ENCODE measurements at places on chromosomes 4 and X. TPM values are rescaled to one million over a fixed set of nuclear protein-coding genes. Genes with fewer than 3 reads are reported as not detected.

- DNase-seq, result no peak
These were observed 90.4 kb downstream of the ZC4H2 start for GRCh38 chrX:64885850-64886249.

- no peak for DNase-seq
These were observed 246.8 kb downstream of the TRAM1L1 start for GRCh38 chr4:116838609-116839008.

DNA sequence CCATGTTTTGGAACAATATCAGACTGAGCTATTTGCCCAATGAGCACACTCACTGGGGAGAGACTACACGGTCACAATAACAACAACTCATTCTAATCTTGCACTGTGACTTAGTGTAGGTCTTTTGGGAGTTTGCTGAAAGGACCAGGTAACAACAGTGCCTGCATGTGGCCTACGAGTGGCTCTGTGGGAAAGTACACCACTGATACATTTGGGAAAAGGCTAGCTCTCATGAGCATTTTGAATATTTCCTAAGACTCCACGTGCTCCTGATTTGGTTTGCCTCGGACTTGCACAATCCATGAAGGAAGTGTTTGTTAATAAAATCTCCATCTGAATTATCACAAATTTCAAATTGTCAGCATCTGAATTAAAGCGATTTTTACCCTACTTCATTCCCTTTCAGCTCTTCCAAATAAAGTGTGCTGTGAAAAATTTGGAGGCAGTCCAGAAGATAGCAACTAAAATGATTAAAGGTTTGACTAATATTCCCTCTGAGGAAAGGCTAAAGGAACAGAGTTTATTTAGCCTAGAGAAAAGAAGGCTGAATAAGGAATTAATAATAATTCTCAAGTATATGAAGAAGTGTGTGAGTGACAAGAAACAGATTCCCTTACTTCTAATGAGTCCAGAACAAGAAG is 406.4 kb downstream of the PPARGC1A start:
- DNase-seq, result no peak

DNA sequence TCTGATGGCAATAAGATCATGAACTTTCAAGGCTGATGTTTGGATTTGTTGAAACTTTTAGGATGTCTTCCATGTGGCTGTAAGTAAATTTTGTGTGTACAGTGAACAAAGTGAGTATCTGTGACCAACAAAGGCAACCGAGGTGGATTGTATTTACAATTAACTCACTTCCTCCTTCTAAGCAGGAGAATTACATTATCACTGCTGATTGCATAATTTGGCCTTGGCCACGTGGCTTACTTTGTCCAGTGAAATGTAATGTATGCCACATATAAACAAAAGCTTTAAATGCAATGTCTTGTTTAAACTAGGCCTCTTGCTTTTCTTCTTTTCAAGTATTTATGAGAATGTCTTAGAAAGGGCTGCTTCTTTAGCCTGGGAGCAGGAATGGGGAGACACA is 66.3 kb upstream of the MAD2L1 start:
- DNase-seq, result no peak

- no peak for DNase-seq
These were observed 13.7 kb downstream of the CLRN2 start for GRCh38 chr4:17528551-17529165.

DNA sequence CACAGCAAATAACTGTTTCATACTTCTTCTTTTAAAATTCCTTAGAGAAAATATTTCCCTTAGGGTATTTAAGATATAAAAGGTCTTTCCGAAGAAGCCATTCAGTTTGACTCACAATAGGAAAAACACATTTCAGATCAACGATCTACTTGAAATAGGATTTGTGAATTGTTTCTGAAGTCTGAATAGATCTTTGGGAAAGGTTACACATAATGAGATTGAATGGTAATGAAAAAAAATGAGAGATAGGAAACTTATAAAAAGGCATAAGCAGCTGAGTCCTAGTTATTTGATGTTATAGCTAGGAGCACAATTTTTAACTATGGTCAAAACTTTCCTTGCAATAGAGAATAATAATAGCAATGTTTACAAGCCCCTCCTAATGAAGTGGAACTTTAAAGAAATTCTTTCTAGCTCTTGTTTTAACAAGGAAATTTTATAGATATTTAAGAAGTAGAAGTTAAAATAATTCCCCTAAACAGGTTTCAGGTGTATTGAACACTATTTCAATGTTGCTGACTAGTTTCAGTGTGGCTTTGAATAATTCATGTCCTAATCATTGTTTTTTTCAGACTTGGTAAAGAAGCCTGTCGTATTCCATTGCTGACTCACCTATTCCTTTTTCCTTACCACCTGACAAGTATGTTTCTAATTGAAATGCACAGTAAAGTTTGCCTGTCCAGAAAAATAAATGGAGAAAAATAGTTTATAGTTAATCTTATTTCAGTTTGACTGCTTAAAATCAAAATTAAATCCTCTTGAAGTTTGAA is 89.1 kb downstream of the PCDH18 start:
- no peak for DNase-seq

GRCh38 chr4:118774989-118775388 is 60.9 kb downstream of the SEC24D start:
- no peak for DNase-seq

DNA sequence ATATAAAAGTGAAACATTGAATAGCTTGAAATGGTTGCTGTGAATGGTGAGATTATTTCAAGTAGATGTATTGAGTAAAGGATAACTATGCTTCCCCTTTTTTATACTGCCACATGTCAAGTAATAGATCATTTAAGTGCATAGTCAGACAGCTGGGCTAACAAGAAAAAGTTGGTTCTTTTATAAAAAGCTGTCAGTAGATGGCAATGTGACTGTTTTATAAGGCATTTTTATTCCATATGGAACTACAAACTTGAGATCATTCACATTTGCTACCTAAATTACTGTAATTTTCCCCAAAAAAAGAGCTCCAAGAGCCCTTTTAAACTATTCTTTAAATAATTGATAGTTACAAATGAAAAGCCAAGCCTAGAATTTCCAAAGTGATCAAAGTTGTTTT is 831.0 kb downstream of the C4orf33 start:
- no peak for DNase-seq

DNA sequence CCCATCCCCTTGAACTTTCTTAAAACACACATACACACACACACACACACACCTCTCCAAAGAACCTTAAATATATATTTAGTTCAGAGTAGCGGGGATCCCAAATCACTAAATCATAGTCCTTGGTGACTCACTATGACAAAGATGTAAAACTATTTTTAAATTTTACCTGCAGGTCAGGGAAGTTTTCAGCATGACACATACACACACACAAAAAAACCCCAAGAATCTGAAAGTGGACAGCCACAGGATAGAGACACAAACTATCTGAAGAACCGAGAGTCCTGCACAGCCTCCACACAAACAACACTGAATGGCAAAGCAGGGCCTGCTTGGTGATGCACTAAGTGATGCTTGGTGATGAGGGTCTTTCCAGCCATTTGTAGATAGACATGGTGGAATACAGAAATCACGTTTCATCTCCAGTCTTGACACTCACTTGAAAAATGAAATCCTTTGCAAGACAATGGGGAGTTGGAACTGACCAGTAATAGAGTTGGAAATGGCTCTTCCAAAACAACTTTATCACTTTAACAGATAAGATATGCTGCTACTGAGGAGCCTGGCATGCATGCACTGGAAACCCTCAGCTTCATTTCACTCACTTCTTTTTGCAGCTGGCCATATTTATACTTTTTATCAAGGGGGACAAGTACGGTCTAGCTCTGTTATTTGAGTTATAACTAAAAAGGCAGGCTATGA is 307.3 kb downstream of the RAPGEF2 start:
- no peak for DNase-seq

- DNase-seq, result no peak
These were observed 87.8 kb downstream of the NCAPG start for GRCh38 chr4:17898553-17899055.

DNA sequence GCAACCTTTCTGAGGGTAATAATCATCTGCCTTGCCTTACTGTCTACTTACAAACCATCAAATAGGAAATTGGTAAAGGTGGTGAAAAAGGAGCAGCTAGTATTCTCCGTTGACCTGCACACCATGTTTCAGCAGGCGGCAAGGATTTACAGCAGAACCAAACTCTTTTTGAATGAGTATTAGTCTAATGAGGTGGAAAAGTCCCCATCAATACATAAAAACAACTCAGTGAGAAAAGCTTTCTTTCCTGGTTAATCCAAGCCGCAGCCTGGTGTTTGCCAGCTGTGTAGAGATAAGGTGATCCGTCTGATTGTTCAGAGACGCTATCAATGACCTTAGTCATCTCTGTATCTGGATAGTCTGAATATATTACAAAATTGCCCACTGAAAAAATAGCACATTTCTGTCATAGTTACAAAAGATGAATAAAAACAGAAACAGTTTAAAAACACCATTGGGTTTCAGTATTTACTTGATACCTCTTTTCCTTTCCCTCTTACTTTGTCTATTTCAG is 110.4 kb upstream of the TBC1D9 start:
- no peak for DNase-seq

GRCh38 chrX:134566506-134566905 is 91.8 kb downstream of the PLAC1 start:
- no peak for DNase-seq

DNA sequence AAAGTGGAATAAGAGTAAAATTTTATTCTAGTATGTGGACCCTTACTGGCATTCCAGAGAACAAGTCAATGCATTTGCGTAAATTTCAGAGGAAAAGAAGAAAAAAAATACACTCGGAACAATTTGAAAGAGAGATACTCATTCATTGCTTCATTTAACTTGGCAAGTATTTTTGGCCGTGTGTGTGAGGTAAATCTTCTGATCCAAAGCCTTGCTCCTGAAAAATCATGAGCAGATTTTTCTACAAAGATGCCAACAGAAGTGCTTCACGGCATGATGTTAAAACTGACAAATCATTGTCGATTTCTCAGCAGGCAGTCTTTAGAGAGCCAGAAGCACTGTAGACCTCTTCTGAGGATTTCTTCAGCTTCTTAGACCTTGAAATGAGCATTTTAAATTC is 194.0 kb downstream of the COX18 start:
- no peak for DNase-seq

DNA sequence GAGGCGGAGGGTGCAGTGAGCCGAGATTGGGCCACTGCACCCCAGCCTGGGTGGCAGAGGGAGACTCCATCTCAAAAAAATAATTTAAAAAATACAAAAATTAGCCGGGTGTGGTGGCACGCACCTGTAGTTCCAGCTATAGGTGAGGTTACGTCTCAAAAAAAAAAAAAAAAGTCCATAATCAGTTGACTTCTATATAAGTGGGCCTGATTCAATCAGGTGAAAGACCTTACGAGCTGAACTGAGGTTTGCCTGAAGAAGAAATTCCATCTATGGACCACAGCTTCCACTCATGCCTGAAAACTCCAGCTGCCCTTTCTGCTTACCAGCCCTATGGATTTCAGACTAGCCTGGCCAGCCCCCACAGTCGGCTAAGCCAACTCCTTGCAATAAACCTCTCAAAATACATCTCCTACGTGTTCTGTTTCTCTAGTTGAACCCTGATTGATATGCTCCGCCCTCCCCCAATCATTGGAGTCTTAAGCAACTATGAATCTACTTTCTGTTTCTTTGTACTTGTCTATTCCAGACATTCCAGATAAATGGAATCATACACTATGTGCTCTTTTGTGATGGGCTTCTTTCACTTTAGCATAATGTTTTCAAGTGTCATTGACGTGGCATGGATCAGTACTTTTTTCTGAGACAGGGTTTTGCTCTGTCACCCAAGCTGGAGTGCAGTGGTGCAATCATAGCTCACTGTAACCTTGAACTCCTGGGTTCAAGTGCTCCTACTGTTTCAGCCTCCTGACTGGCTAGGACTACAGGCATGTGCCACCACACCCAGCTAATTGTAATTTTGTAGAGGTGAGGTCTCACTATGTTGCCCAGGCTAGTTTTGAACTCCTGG is 36.6 kb downstream of the SAT1 start:
- no peak for DNase-seq

DNA sequence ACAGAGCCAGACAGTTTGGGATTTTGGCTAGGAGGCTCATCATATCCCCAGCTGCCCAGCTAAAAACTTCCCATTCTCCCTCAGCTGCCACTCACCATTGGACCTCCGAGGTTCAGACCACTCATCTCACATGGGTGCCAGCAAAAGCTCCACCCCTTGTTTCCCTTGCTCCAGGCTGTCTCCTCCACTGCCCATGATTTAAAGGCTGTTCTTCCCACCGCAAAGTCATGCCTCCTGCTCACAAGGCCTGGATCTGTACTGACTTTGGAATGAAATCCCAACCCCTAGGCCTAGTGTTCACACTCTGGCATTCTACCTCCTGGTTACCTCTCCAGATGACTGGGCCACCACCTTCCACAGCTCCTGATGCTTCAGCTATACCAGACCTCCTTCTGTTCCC is 142.2 kb upstream of the EOLA2 start:
- no peak for DNase-seq

DNA sequence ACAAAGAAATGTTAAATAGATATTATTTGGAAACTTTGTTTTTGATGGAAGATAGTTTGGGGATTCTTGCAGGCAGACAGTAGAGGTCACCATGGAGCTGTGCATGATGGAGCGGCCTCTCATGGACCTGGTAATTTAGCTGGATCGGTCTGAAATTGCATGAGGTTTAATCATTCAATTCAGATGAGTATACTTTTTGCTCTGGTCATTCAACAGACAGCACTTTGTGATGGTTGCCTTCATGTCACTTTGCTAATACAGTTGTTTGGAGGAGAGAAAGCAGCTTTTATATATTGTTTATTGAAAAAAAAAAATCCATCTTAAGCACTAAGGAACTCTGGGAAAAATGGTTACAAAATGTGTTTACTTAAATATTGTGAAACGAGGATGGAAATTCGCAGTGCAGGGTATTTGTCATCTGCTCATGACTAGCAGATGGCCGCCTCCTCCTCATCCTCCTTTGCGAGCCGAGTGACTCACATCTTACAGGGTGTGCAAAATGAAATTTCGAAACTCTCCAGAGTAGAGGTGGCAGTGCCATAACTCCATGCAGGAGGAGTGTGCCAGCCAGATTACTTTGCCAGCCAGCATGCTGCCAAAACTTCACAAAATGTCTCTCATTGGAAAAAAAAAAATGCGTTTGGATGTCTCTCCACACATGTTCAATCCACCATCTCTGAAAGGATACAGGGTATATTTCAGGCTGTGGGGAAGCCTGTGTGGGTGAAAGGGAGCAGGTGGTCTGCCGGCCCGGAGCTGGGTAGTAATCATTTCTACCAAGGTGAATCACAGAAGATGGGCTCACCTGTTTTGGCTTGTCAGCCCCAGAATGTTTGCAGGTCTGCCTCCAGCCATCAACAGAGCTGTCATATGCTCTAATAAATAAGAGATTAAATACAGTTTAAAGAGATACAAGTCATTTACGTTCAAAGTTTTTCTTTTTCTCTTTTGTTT is 314.9 kb upstream of the DIPK2B start:
- DNase-seq, result peak; percentile 67

GRCh38 chr4:61220556-61220955 is 20.4 kb downstream of the ADGRL3 start:
- no peak for DNase-seq

PLP1 gene
- total RNA-seq, result not detected

FGB gene
- total RNA-seq, result not detected

SLIT2 gene
- total RNA-seq, result not detected

DMP1 gene
- not detected for total RNA-seq

NUDT10 gene
- 0.38 TPM for total RNA-seq
